ENCODE measurements at places on chromosomes 2 and 18. TPM values are rescaled to one million over a fixed set of nuclear protein-coding genes. Genes with fewer than 3 reads are reported as not detected.

Gene NYAP2
- 0.32 TPM for total RNA-seq

- peak overlapping the region; percentile 22 for H3K27ac ChIP-seq
- no peak for DNase-seq
- peaks cover 12% of the 10 kb centered on the region for H3K27me3 ChIP-seq
These were observed 347.5 kb upstream of the SALL3 start for GRCh38 chr18:78632111-78632541.

Gene CFAP53
- 0.22 TPM for total RNA-seq

Gene AQP12B
- not detected for total RNA-seq

Gene COL6A3
- total RNA-seq = 0.07 TPM

Gene OXER1
- total RNA-seq = not detected
